Left ventricle myocardium inferior (tissue), 1 donor: ENCODE measurements at places on chromosomes 2 and 18. TPM values are rescaled to one million over a fixed set of nuclear protein-coding genes. Genes with fewer than 3 reads are reported as not detected.

The GALNT5 gene
- 0.19 TPM for total RNA-seq

The MAP3K19 gene
- not detected for total RNA-seq

The VIT gene
- 8.5 TPM for total RNA-seq

The TRPM8 gene
- not detected for total RNA-seq

The SCYGR8 gene
- total RNA-seq: not detected

The TLX2 gene
- not detected for total RNA-seq

The PCARE gene
- 0.74 TPM for total RNA-seq

The LDLRAD4 gene
- 43.3 TPM for total RNA-seq

The POTEE gene
- total RNA-seq: not detected

The ZSWIM2 gene
- not detected for total RNA-seq

The SMYD1 gene
- total RNA-seq: 389 TPM

The TNFRSF11A gene
- 1.6 TPM for total RNA-seq

The LIPG gene
- total RNA-seq: not detected

The RBKS gene
- total RNA-seq: 2.7 TPM

The REG3A gene
- not detected for total RNA-seq

The FAM161A gene
- total RNA-seq: 1.2 TPM

The ZNF396 gene
- 0.71 TPM for total RNA-seq

The ALK gene
- 0.14 TPM for total RNA-seq

The ARHGAP15 gene
- total RNA-seq: 7.0 TPM

The CRYBA2 gene
- total RNA-seq: not detected

The HNRNPLL gene
- 26.3 TPM for total RNA-seq

The PID1 gene
- 7.8 TPM for total RNA-seq

The ORMDL1 gene
- 27.7 TPM for total RNA-seq

The SIX3 gene
- not detected for total RNA-seq

The GYPC gene
- 98.8 TPM for total RNA-seq

The ADAM23 gene
- 61.2 TPM for total RNA-seq

The UGT1A6 gene
- total RNA-seq: not detected

The CXCR1 gene
- 0.44 TPM for total RNA-seq

The UGT1A5 gene
- total RNA-seq: not detected

The SLC5A7 gene
- total RNA-seq: not detected

The NR4A2 gene
- total RNA-seq: 0.88 TPM

The PLGLB2 gene
- 1.3 TPM for total RNA-seq

The ANKRD30B gene
- total RNA-seq: not detected

The CENPO gene
- 2.2 TPM for total RNA-seq

The ODC1 gene
- 41.7 TPM for total RNA-seq

The ATP6V1B1 gene
- total RNA-seq: not detected

The SERPINE2 gene
- 9.8 TPM for total RNA-seq

The MYO7B gene
- total RNA-seq: 0.44 TPM

The TRIM43B gene
- not detected for total RNA-seq

The PROM2 gene
- total RNA-seq: 1.4 TPM

The PDE11A gene
- total RNA-seq: 2.5 TPM

The CACNB4 gene
- 0.25 TPM for total RNA-seq

The TUBB6 gene
- 81.5 TPM for total RNA-seq

The MC4R gene
- total RNA-seq: not detected

The PNPT1 gene
- 27.4 TPM for total RNA-seq

The TUBB8B gene
- total RNA-seq: not detected

The CAVIN2 gene
- total RNA-seq: 93.9 TPM
